Neural crest cell (in vitro differentiated cells): ENCODE measurements at places on chromosomes 6 and 20. TPM values are rescaled to one million over a fixed set of nuclear protein-coding genes. Genes with fewer than 3 reads are reported as not detected.

ZNF831 gene
- not detected in 2 replicates for total RNA-seq

HLA-DQB2 gene
- total RNA-seq, result not detected in 2 replicates

OSTM1 gene
- total RNA-seq, result 19.9 and 20.4 TPM in 2 replicates

BRD2 gene
- total RNA-seq, result 312 and 329 TPM in 2 replicates

RNF144B gene
- total RNA-seq, result 0.23 and 0.59 TPM in 2 replicates

TRIM31 gene
- total RNA-seq, result not detected in 2 replicates

GRM4 gene
- not detected in 2 replicates for total RNA-seq

DNA sequence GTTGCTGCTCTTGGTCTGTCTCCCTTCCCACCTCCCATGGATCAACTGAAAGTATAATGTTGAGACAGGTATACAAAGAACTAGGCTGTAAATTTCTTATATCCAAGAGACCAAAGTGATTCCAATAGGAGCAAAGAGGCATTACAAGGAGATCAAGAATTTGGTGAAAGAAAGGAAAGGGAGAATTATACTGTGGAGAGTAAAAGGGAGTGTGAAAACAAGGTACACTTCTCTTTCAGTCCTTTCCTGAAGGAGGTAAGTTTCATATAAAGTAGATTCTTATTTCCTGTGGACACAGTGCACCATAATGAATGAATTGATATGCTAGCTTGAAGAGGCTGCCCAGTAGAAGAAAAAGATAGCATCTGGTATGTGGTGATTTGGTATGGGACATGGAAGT is 49.7 kb downstream of the CD2AP start:
- DNase-seq, result no peak

GRCh38 chr6:112024464-112024863 is 29.4 kb upstream of the CCN6 start:
- no peak for DNase-seq

- DNase-seq, result no peak
Observed at GRCh38 chr6:41022294-41022693, 16.7 kb downstream of the UNC5CL start.

GRCh38 chr6:107292715-107293271 is 166.6 kb downstream of the PDSS2 start:
- DNase-seq, result no peak

DNA sequence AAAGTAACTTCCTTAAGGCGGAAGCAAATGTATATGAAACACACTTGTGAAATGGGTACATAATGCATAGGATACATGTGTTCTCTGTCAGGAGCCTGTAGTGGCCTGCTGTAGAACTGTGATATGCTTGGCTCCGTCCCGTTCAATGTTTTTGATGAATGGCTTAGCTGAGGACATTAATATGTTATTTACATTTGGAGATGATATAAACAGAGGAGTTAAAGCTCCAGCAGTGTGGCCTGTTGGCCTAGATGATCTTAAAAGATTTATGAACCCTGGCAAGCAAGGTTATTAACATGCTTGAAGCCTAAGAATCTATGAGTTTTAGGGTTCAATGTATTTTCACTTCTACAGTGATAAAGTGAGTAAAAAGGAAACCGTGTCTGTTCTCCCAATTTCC is 59.2 kb downstream of the AKAP12 start:
- no peak for DNase-seq

DNA sequence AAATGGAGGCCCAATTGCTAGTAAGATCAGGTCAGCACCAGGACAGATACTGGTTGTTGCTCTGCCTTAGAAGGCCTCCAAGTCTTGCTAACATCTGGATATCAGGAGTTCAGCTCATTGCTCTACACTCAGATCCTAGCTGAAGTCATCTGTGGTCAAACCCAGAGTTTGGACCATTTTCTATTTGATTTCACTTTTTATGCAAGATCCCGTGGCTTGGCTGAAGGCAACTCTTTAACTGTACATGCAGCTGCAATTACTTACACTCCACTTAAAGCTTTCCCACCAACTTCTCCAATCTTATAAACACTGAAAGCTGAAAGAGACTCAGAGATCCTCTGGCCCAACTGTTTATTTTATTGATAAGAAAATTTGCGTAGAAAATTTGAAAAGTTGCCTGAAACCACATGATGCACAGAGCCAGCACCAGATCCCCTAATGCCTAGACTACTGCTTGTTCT is 2.7 kb downstream of the SLC17A2 start:
- DNase-seq, result no peak

DNA sequence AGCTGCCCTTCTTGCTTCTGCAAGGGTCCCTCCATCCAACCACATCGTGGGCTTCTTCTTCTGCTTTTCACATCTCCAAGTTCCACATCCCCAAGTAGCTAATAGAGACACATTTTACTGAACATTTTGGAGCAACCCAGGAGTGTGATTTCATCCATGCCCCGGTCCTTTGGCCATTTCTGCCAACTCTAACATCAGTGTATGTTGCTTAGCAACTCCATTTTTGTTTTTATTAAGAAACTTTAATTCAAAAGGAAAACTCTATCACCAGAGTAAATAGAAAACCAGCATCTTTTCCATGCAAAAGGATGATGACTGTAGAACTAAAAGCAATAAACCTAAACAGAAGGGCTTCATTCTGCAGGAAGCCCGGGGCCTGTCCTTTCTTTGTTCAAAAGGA is 32.7 kb upstream of the SULF2 start:
- no peak for DNase-seq

- DNase-seq, result no peak
Observed at GRCh38 chr20:47397652-47398301, 41.3 kb upstream of the ZMYND8 start.

GRCh38 chr6:26280407-26280806 is 84.6 kb upstream of the BTN3A2 start:
- no peak for DNase-seq

DNA sequence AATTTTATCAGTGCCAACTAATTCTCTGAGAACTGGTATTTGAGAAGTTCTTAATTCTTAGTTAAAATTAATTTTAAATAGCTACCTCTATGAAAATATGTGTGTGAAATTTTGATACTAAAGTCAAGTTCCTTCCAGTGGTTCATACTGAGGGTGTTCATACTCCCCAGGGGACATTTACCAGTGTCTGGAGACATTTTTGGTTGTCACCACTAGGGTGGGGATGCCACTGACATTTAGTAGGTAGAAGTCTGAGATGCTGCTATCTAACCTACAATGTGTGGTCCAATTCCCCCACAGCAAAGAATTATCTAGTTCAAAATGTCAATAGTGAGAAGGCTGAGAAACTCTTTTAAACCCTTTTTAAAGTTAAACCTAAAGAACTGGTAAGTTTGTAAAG is 463.8 kb downstream of the ADGRB3 start:
- no peak for DNase-seq

- no peak for DNase-seq
Observed at GRCh38 chr6:1131285-1132079, 180.4 kb upstream of the FOXQ1 start.

GRCh38 chr6:13303668-13304017 is 24.7 kb downstream of the TBC1D7 start:
- DNase-seq, result no peak

- DNase-seq, result peak; percentile 38
Observed at GRCh38 chr6:100116411-100117194, 122.6 kb upstream of the MCHR2 start.

DNA sequence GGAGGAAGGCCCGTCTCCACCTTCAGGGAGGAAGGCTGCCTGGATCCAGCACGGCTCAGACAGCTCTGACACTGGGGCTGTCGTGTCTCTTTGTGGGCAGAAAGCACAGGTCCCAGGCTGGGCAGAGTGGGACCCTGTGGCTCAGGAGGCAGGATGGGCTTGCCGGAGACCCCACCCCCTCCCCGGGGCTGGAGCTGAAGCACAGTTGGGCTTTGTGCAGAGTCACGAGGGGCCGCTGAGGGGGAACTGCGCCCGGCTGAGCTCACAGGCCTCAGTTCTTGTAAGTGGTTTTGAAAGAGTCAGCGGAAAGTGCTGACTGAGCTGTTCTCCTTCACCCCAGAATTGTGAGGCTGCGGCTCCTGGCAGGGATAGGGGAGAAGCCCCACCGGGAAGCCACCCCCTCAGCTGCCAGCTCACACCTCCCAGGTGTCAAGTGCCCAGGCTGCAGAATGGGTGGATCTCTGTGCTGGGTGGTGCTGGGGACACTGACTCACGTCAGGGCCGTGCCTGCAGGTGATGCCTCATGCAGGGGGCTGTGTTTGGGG is 145.5 kb upstream of the RNF24 start:
- peak; percentile 68 for DNase-seq

DNA sequence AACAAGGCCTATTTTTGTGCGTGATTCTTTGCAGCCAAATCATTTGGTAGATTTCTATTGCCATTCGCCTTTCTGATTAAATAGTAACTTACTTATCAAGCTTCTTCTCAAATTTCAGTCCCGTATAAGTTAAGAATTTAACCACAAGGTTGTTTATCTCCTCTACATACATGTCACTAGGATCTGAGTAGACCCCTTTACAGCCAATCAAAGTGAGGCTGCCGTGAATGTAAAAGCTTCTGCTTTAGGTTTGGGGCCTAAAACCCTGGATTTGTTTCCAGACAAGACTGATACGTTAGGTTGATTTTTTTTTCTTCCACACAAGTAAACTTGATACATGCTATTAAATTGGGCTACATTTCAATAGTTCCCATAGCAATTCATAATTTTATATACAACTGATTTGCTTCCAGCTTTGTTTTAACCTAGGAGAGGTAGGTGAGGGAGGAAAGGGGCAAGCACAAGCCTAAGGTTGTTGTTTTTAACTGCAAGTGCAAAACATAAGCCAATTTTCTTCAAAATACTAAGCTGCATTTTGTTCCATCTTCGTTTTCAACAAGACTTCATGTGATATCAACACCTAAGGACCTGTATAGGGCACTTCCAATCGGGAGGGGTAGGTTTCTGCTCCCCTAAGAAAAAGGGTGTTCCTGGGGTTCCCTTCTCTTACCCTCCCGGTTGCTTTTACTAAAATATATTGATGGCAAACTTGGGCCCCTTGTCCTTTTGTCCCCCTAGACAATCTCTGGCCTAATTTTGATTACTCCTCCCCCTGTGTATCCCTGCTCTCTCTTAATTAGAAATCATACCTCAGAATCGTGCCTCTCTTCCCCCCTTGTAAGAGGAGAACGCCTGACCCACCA is 1.7 kb downstream of the RANBP9 start:
- no peak for DNase-seq

- DNase-seq, result no peak
Observed at GRCh38 chr20:24827603-24828295, 121.3 kb upstream of the CST7 start.

DNA sequence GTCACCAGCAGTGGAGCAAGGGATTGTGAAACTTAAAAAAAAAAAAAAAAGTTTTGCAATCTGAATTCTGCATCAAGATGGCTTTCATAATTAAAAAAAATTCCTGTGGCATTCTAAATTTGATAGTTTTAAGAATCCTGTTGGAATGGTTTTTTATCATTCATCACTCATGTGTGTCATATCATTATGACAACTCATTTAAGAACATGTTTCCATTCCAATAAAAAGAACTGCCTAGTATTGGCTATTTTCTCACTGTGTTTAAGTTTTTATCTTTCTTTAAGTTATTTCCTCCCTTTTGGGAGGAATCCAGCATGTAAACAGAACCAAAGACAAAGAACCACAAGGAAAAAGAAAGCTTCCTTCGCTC is 26.2 kb upstream of the RHAG start:
- no peak for DNase-seq

- DNase-seq, result peak; percentile 16
Observed at GRCh38 chr6:11094411-11094851, 797 bp downstream of the SMIM13 start.

DNA sequence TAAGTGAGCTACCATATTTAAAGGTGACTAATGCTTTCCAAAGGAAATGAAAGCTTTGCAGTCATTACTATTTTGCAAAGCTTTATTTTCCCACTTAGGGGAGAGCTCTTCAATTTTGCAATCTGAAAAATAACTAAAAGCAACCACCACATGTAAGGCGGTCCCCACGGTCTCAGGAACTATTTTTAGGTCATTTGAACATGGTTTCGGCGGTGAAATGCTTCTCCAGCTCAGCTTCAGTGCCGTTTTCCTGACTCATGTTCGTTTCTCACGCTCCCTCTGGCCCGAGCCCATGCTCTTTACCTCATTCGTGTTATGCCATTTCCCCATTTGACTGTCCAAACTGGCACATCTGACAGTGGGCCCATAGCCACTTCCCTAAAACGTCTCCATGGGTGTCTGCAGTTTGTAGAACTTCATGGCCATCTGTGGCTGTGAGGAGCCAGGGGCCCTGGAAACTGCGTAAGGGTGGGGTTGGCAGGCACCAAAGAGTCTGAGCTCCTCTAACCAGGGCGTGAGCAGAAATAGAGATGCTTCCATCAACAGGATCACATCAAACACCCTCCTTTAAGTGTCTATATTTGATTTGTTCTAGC is 46.5 kb downstream of the ADTRP start:
- DNase-seq, result no peak

DNA sequence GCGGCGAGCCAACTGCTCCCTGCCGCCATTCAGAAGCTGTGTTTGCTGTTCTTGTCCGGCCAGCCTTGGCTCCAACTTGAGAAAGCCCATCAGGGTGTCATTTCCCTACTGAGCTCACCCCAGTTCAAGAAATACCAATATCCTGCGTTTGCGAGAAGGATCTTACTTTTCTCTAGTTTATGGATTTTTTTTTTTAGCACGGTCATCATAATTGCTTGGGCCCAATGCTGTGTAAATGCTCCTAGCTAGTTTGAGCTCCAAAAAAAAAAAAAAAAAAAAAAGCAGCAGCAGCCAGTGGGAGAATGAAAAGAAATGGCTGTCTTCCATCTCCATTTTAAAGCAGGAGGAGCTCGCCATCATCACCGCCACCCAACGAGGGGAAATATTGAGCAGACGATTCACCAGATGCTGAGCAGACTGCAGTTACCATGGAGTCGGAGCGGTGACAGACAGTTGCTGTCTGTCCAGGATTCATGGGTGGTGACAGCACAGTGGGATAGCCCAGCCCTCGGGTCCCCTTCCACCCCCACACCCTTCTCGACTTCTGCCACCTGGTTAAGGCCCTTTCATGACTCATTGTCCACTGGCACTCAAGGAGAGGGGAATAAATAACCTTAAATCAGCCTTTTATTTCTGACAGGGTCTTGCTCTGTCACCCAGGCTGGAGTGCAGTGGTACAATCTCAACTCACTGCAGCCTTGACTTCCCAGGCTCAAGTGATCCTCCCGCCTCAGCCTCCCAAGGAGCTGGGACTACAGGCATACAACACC is 132.4 kb upstream of the SNX9 start:
- DNase-seq, result no peak

- no peak for DNase-seq
Observed at GRCh38 chr20:48603116-48603818, 224.5 kb downstream of the PREX1 start.

- no peak for DNase-seq
Observed at GRCh38 chr20:17403461-17403860, 127.7 kb downstream of the BFSP1 start.
